Naive thymus-derived CD4-positive, alpha-beta T cell (primary cell): ENCODE measurements at places on chromosomes 16 and 17.

DNA sequence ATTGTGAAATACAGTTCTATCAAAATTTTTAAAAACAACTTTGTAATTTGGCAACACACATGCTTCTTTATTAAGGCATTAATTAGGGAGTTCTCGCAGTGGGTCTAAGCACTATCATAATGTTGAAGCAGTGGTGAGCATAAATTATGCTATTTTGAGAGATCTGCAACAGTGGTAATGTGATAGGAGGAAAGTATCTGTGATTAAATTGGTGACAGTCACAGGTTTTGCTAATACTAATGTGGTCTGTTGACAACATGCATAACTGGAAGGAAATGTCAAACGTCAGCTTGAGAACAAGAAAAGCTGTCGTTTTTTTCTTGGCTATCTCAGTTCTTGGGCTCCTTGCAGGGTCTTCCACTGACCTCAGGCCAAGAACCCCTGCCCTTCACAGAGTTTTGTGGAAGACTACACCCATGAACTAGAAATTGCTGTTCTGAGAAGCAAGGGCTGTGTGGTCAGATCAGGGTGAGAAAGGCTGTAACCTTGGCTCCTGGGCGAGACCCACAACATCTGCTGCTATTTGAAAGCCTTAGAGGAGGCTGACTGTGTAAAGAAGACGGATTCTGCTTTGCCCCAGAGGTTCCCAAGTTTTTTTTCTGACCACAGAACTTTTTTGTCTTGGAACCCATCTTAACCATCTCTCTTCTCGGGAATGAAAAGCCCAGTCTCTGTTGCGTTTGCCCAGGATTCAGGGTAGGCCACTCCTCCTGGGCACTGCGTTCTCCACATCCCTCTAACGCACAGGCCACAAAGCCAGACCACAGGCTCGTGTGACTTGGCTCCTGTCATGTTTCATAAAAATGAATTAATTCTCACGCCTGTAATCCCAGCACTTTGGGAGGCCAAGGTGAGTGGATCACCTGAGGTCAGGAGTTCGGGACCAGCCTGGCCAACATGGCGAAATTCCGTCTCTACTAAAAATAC is 13.9 kb downstream of the ATP2A1 start:
- DNase-seq, result no peak
- no peak overlapping the region for H3K4me3 ChIP-seq
- no peak overlapping the region for H3K27ac ChIP-seq
- H3K36me3 ChIP-seq, result no peaks in the 10 kb centered on the region

DNA sequence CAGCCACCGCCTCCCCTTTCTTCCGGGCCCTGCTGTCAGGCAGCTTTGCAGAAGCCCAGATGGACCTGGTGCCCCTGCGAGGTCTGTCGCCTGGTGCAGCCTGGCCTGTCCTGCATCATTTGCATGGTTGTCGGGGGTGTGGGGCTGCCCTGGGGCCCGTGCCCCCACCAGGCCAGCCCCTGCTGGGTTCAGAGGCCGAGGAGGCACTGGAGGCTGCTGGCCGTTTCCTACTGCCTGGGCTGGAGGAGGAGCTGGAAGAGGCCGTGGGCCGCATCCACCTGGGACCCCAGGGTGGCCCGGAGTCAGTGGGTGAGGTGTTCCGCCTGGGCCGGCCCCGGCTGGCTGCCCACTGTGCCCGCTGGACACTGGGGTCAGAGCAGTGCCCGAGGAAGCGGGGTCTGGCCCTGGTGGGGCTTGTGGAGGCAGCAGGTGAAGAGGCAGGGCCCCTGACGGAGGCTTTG is 5.5 kb upstream of the TGFB1I1 start:
- DNase-seq, result no peak
- H3K27me3 ChIP-seq, result no peaks in the 10 kb centered on the region
- H3K36me3 ChIP-seq, result peaks cover 35% of the 10 kb centered on the region
- H3K27ac ChIP-seq, result no peak overlapping the region

DNA sequence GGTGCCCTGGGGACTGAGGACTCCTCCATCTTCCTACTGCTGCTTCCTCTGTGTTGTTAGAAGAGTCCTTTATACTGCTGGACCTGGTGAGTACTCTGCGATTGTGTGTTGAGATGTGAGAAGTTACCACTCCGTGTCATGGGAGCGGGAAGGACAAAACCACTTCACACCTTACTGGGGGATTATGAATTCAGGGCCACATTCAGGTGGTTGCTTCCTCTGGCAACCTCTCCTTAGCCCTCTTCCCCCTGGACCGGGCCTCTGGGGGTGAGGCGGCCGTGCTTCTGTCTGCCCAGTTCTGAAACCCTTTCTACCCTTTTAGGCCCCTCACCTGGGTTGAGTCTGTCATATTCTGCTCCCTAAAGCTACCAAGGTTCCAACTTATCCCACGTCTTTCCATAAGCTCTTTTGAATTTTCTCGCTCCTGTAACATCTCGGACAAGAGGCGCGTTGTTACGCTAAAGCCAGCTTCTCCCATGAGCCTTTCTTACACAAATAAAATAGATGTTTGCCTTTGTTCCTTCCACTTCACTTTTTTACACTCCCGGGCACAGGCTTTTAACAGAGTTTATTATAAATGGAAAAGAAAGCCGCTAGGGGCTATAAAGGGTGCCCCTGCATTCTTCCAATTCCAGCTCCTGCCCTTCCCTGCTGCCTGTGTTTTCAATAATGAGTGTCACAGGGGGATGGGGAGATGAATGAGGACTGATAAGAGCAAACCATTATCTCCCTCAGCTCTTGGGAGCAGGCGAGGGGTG is 20.7 kb upstream of the CDH13 start:
- H3K27ac ChIP-seq, result no peak overlapping the region
- no peaks in the 10 kb centered on the region for H3K4me1 ChIP-seq
- H3K36me3 ChIP-seq, result no peaks in the 10 kb centered on the region
- H3K4me3 ChIP-seq, result no peak overlapping the region
- H3K27me3 ChIP-seq, result no peaks in the 10 kb centered on the region
- DNase-seq, result no peak

GRCh38 chr17:27244491-27245223 is 49.3 kb upstream of the WSB1 start:
- H3K27ac ChIP-seq, result no peak overlapping the region
- no peaks in the 10 kb centered on the region for H3K4me1 ChIP-seq
- no peaks in the 10 kb centered on the region for H3K27me3 ChIP-seq
- no peaks in the 10 kb centered on the region for H3K36me3 ChIP-seq

DNA sequence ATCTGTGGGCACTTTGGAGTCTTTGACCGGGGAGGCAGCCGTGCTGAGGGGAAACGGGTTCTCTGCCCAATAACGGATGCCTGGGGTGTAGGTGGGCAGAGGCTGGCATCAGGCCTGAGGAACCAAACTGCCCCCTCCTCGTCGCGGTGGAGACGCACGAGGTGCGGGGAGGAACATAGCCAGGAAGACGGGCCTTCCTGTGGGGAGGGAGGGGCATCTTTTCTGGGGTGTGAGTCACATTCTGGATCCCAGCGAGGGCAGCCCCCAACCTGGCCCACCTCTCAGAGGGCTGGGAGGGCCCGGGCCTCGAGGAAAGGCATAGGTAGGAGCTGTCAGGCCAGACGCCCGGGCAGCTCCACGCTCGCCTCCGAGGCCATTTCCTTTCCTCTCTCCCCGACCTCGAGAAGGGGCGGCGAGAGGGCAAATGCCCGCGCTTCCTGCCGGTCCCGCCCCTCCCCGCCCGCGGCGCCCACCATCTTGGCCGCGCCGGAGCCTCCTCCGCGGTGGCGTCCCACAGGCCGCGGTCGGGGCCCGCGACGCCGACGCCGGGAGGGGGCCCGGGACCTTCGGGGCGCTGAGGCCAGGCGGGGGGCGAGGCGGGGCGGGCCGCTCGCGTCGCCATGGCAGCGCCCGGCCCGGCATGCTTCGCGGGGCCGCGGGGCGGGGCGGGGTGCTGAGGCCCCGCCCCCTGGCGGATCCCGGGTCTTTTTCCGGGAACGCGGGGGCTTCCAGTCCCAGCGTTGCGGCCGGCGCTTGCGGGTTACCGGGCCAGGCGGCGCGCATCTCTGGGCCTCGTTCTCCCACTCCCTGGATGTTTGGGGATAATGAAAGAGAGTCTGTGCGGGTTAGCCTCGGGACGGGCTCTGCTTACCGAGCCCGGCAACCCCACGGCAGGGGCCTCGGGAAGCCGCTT is 13.2 kb downstream of the RAI1 start:
- H3K4me1 ChIP-seq, result peaks cover 15% of the 10 kb centered on the region
- no peaks in the 10 kb centered on the region for H3K36me3 ChIP-seq
- H3K27ac ChIP-seq, result peak overlapping the region; percentile 93
- DNase-seq, result peak; percentile 69
- H3K27me3 ChIP-seq, result no peaks in the 10 kb centered on the region
- peak overlapping the region; percentile 84 for H3K4me3 ChIP-seq

DNA sequence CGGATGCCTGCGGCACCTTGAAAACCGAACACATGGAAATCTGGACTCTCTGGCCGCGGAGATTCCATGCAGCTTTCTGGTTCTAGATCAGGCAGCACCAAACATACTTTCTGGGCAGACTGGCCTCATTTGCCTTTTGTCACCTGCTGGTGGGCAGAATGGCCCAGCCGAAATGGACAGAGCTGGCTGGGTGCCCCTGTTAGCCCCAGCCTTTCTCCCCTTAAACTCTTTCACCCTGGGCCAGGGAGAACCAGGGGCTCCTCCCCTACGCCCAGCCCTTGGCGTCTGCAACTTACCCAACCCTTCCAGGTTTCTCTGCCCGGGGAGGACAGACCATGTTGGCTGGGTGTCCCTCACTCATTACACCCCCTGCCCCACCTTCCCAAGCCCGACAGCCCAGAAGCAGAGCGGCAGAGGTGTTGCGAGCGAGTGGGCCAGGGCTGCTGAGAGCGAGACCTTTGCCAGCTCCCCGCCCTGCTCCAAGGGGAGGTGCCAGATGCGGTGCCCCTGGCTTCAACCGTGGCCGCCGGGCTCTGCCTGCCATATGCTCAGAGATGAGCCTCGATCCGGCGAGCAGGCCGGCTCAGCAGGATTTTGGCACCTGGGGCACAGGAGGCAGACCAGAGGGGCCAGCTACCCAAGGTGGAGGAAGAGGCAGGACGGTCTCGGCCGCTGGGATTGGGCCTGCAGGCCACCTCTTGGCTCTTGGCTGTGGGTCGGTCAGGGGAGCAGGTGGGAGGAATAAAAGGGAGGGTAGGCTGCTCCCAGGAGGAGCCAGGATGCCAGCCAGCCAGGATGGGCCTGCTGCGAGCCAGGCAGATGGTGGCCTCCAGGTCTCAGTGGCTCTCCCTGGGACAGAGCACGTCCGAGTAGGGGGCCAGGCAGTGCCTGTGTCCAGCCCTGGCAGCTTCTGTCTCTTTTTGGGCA is 191.3 kb downstream of the NTN1 start:
- no peaks in the 10 kb centered on the region for H3K4me1 ChIP-seq
- DNase-seq, result no peak
- H3K4me3 ChIP-seq, result no peak overlapping the region

DNA sequence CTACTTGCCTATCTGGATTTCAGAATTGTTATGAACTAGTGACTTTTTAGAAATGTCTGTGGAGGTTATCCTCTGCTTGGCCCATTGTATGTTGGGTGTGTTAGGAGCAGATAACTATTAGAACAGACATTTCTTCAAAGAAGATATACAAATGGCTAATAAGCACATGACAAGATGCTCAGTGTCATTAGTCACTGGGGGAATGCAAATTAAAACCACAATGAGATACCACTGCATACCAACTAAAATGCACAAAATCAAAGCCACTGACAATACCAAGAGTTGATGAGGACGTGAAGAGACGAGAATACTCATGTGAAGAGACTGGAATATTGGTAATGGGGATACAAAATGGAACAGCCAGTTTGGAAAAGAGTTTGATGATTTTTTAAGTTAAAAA is 39.2 kb downstream of the CEP112 start:
- H3K27me3 ChIP-seq, result no peaks in the 10 kb centered on the region
- no peaks in the 10 kb centered on the region for H3K4me1 ChIP-seq
- no peak for DNase-seq

- H3K27me3 ChIP-seq, result no peaks in the 10 kb centered on the region
- peak overlapping the region; percentile 62 for H3K27ac ChIP-seq
- H3K4me1 ChIP-seq, result peaks cover 27% of the 10 kb centered on the region
- peaks cover 43% of the 10 kb centered on the region for H3K36me3 ChIP-seq
Measured at GRCh38 chr17:1362964-1363363, 37.1 kb downstream of the YWHAE start.

- no peaks in the 10 kb centered on the region for H3K36me3 ChIP-seq
- peak overlapping the region; percentile 8 for H3K4me3 ChIP-seq
- no peak overlapping the region for H3K27ac ChIP-seq
- DNase-seq, result no peak
- H3K27me3 ChIP-seq, result no peaks in the 10 kb centered on the region
Measured at GRCh38 chr17:63440127-63440769, 5.9 kb downstream of the CYB561 start.

DNA sequence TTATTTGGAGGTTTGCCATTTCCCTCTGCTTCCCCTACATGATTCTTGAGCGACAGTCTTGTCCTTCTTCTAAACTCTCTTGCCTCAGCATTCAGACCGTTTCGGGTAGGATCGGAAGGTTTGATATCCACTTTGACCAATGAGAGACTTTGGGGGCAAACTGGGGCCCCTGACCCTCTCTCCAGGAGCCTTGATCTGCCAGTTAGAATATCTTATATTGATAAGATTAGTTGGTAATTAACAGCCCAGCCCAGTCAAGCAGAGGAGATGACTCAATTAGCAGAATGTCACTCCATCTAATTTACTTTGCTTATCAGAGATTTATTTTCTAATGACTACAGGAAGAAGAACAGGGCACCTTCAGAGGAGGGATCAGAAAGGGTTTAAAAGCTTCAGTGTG is 532.8 kb downstream of the XYLT1 start:
- no peak for DNase-seq
- H3K4me1 ChIP-seq, result no peaks in the 10 kb centered on the region
- no peak overlapping the region for H3K4me3 ChIP-seq

- H3K4me1 ChIP-seq, result peaks cover 8% of the 10 kb centered on the region
- DNase-seq, result no peak
- no peak overlapping the region for H3K4me3 ChIP-seq
- no peaks in the 10 kb centered on the region for H3K36me3 ChIP-seq
Measured at GRCh38 chr17:74641224-74641957, 17.9 kb upstream of the CD300E start.

DNA sequence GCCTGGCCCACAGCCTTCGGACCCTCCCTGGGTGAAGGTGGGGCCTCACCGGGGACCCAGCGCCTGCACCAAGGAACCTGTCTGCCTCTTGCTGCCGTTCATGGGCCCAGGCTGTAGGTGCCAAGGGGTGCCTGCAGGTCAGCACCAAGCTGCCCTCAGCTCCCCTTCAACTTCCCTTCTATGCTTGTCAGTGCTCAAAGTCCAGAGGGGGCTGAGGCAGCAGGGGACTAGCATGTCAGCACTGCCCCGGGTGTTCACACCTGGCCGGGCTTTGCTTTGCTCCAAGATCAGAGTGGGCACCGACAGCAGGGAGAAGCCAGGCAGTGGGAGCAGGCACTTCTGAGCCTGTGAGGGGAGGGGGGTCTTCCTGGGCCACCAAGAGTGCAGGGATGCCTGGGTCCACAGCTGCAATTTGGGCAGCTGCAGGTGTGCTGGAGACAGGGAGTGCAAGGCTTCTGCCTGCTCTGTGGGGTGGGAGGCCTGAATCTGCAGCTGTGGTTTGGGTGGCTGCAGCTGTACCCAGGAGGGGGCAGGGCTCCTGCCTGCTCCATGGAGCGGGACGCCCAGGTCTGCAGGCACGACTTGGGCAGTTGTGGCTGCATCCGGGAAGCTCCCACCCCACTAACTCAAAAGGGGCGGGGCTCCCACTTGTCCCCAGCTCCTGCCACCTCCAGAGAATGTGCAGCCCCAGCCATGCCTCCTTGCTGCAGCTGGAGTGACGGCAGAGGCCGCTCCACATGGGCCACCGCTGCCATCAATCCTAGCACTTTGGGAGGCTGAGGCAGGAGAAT is 27.6 kb upstream of the PRM1 start:
- H3K36me3 ChIP-seq, result no peaks in the 10 kb centered on the region
- no peak overlapping the region for H3K4me3 ChIP-seq
- H3K27me3 ChIP-seq, result no peaks in the 10 kb centered on the region
- H3K4me1 ChIP-seq, result peaks cover 23% of the 10 kb centered on the region
- no peak overlapping the region for H3K27ac ChIP-seq
